ENCODE measurements at places on chromosomes 13 and 19.

GRCh38 chr19:48271531-48272151 is 1.8 kb downstream of the ZNF114 start:
- DNase-seq = no peak

- DNase-seq = no peak
Measured at GRCh38 chr13:113557013-113557412, 27.5 kb upstream of the TFDP1 start.

DNA sequence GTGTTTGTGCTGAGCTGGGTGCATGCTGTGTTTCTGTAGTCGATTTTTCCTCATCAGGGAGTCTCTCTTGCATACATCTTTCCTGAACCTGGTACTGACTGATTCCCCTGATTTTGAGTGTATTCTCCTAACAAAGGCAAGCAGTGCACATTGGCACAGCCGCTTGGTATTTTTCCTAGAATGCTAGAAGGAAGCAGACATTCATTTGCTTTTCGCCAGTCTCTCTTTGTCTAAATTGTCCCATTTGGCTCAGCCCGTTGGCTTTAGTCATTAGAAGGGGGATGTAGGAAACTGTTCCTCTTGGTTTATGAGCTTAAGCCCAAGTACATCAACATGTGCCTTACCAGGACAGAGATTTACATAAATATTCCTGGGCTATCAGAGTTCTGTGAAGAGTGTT is 266.1 kb upstream of the TMTC4 start:
- DNase-seq = no peak

DNA sequence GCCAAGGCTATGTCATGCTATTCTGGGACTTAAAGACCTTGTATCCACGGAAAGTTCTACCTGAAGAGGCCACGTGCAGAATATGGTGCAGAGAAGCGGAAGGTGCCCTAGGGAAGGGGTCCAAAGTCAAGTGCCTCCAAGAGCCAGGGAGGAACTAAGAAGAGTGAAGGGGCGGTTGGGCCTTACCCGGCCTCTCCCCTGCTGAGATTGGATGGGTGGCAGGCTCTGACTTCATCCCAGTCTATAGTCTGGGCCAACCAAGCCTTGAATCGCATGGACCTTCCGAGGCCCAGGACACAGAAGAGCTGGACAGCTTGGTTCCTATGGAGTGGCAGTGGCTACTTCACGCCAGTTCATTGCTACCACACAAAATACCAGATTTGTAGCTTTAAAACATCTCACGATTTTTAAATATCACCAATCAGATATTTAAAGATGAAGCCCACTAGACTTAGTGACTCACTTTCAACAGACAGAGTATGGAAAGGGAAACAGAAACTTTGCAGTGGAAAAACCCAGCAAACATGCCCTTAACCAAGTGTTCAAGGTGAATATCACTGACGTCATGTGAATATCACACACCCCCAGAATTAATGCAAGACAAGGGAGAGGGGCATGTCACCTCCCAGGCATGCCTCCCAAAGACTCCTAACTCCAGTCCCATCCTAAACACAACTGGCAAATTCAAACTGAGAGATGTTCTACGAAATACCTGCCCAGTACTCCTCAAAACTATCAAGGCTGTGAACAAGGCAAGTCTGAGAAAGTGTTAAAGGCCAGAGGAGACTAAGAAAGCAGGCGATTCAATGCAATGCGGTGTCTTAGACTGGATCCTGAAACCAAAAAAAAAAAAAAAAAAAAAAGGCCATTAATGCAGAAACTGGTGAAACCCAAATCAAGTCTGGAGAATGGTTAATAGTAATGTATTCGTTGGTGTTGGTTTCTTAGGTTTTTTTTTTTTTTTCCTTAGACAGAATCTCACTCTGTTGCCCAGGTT is 10.2 kb downstream of the C19orf12 start:
- no peak for DNase-seq

DNA sequence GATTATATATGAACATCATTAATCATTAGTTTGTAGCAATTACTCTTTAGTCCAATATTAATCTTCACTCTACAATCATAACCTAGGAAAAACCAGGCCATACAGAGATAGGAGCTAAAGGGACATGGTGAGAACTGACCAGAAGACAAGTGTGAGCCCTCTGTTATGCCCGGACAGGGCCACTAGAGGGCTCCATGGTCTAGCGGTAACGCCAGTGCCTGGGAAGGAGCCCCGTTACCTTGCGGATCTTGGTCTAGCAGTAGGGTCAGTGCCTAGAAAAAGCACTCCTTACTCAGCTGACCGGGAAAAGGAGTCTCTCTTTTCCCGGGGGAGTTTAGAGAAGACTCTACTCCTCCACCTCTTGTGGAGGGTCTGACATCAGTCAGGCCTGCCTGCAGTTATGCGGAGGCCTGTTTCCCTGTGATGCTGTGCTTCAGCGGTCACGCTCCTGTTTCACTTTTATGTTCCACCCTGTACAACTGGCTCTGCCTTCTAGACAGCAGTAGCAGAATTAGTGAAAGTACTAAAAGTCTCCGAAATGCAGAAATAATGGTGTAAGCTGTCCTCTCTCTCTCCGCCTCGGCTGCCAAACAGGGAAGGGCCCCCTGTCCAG is 13.8 kb downstream of the OR7D4 start:
- peak; percentile 17 for DNase-seq

DNA sequence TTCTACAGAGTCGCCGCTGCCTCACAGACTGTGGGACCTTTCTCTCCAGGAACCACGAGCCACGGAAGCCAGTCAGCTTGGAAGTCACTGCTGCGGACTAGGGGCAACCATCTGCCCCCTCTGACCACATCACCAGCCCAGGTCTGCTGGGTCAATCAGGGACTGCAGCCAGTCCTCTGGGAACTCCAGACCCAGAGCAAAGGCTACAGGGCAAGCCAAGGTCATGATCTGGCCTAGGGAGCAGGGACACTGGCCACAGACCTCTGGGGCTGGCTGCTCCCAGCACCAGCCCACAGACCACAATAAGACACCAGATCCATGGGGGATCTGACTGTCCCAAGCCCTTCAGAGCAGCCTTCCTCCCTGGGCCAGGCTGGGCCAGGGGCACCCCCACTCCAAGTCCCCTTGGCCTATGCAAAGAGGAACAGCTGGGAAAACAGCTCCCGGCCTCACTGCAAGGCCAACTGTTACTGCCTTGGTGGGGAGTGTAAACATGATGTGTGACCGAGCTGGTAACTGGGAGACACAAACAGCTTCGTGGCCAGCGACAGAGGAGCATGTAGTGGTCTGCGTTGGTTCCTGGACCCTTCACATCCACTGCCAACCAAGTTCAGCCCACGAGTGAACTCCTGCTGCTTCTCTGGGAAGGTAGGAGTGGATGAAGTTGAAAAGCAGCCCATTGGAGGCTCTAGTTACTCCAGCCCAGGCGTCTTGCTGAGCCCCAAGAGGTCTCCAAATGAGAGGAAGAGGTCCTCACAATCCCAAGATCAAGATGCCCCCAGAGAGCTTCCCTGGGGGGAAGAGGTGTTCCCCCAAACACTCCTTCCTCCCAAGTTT is 1.5 kb downstream of the AKT2 start:
- no peak for DNase-seq

DNA sequence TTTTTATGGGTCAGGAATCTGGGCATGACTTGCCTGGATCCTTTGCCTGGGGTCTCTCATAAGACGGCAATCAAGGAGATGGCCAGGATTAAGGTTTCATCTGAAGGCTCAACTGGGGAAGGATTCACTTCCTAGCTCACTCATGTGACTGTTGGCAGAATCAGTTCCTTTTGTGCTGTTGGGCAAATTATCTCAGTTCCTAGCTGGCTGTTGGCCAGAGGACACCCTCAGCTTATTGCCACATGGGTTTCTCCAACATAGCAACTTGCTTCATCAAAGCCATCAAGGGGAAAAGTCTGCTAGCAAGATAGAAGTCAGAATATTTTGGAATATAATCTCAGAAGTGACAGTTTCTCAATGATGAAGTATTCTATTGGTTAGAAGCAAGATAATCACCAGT is 12.2 kb upstream of the EVI5L start:
- DNase-seq = no peak

GRCh38 chr13:114081761-114082681 is 50.4 kb downstream of the RASA3 start:
- no peak for DNase-seq

GRCh38 chr19:30857388-30857787 is 485.2 kb downstream of the ZNF536 start:
- DNase-seq = no peak

GRCh38 chr13:90302107-90302506 is 1045.4 kb upstream of the MIR17HG start:
- DNase-seq = no peak

GRCh38 chr19:18016209-18016910 is 8.4 kb downstream of the ARRDC2 start:
- no peak for DNase-seq

DNA sequence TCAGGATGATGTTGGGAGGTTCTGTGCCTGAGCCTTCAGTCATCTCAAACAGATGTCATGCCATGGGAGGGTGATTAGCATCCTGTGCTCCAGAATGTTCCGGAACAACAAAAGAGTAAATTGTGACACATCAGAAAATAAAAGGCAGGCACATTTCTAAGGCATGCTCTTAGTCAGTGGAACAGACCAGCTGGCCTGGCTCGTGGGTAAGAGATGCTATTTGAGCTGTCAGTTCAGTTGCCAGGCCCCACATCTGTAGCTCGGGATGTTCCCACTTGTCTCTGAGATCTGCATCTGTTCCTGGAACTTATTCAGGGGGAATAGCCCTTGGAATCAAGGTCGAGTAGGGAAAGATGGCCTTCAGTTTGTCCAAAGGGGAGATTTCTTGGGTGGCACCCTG is 26.0 kb downstream of the OLFM4 start:
- no peak for DNase-seq

DNA sequence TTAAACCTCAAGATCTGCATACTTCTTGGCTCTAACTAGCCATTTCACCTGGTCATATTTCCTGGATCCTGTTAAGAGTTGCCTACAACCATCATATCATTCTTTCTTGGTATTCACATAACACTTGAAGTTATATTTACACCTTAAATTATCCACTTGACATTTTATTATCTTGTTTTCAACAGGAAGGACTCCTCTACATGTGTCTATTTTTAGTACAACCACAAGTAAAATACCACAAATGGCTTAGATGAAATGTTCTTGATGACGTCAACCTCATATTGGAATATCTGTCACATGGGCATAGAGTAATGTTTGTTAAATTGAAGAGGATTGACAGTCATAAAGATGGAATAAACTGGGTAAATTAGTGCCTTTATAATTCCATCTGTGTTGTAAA is 9.4 kb downstream of the PCDH20 start:
- DNase-seq = no peak

- DNase-seq = no peak
Measured at GRCh38 chr13:90498816-90499215, 848.7 kb upstream of the MIR17HG start.

DNA sequence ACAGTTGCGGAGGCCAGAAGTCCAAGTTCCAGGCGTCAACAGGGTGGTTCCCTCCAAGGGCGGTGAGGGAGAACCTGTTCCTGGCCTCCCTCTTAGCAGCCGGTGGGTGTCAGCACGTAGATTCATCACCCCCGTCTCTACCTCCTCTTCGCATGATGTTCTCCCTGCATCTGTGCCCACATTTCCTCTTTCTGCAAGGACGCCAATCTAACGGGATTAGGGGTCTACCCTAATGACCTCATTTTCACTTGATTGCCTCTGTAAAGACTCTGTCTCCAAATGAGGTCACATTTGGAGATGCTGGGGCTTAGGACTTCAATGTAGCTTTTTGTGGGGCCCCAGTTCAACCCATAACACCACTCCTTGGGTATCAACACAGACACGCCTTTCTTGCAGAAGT is 38.5 kb downstream of the DPF1 start:
- no peak for DNase-seq

DNA sequence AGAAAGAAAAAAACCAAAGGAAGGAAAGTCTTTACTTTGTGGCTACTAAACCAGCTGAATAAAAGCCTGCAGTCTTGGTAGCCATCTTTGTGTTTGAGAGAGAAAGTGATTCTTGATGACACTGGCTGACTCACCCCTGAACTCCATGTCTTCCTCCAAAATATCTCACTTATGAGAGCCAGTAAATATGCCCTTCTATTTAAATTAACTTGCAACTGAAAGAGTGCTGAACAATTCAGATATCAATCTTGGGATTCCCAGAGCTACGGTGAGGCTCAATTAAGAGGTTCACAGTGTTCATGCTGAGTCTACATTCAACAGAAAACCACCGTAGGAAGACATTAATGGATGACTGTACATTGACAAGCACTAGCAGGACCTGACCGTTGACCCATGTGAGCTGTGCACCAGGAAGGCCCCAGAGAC is 57.9 kb downstream of the KCTD12 start:
- DNase-seq = no peak

DNA sequence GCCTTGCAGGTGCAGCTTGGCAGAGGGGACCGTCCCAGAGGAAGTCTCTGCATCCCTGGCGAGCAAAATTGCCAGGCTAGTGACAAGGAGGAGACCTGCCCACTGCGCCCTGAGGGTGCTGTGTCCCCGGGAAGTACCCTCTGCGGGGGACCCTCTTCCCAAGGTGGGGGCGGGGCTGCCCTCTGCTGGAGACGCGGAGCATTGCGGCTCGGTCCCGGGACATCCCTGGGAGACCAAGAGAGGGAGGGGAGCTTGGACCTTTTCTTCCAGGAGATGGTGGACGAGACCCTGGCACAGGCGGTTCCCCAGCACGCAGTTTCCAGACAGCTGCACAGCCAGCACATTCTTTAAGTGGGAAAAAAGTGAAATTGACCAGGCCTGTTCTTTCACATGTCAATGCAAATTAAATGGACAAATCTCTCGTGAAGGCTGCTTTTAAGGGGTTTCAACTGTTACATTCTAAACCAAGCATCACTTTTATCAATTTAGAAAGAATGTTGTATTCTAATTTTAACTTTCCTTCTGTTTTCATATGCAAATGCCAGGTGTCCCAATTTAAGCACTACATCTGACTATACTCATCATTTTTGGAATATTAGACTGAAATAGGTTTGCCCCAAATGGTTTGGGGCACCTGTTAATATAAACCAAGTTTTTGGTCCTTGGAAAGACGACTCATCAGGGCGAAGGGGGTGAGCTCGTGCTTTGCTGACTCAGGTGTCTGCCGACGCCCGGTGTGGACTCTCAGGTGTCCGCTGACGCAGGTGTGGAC is 60.7 kb downstream of the MCF2L start:
- no peak for DNase-seq

DNA sequence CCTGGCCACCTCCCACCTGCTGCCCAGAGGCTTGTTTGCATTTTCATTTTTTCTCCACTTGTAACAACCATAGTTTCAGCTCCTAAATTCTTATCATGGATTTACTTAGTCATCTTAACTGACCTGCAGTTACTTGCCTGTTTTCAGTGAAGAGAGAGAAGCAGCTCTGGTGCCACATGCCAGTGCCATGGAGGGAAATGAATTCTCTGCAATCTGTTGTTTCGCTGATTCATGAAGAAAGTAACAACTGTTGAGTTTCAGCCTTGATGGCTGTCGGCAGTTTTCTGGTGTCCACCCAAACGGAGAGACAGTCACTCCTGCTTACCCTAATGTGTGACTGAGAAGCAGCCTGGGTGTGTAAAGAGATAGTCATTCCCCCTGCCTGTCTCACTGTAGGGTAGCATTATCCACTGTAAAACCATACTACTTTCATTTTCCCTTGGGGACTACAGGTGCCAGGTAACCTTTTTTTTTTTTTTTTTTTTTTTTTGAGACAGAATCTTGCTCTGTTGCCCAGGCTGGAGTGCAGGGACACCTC is 116.1 kb downstream of the DNAJC3 start:
- no peak for DNase-seq

Measured in stimulated activated CD8-positive, alpha-beta memory T cell treated with anti-CD3 and anti-CD28 coated beads, Interleukin-15, amount 100 ng/mL, for 4 hours (primary cell).